ENCODE measurements at places on chromosomes 2 and 18.

DNA sequence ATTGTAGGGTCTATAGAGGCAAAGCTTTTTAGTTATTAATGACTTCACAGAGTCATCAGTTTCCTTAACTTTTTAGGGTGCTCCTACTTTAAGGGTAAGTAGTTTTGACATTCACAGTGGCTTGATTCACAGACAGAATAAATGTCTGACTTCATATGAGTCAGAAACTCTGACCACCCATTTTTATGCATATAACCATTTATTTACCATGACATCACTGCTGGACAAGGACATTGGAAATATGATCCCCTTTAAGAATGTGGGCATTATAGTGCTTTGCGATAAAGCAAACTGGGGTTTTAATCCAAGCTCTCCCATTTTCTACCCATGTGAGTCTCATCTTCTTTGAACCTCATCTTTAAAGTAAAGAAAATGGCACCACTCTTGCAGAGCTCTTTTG, 162.0 kb upstream of the MC4R start:
- no peak for DNase-seq

DNA sequence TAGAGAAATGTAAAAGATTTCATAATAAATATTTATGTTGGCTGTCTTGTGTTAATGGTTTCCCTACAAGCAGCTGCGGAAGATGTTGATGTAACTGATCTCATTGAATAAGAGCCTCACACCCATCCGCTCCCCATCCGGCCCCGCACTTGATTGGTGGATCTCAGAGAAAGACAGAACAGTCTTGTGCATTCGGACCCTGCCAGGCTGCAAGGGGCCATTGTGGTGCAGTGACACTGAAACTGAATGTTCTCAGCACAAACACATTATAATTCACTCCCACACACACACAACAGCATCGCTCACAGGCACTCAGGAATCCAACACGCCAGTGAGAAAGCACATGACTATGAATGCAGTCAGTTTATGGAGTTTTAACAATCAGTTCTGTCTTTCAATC, 47.8 kb downstream of the PRELID3A start:
- DNase-seq = no peak

GRCh38 chr2:173719471-173719870, 245.7 kb downstream of the SP3 start:
- DNase-seq = no peak

- DNase-seq = no peak
Observed at GRCh38 chr2:46337208-46337994, 40.2 kb downstream of the EPAS1 start.

- DNase-seq = no peak
Observed at GRCh38 chr18:42530276-42530675, 575.2 kb downstream of the PIK3C3 start.

DNA sequence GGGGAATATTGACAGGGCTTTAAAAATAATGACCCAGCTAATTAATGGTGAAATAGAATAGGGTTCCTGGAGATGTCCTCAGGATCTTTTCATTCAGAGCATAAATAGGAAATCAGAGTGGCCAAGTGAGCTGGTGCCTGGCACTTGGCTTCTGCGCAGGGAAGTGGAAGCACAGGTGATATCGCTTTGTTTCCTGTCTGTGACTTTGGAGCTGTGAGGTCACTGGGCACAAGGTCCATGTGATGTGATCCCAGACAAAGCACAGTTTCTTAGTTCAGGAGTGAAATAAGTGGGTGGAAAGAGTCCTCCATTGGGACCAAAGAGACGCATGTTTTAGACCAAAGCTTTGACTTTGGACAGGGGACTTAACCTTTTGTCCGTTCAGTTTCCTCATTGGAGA, 338.3 kb downstream of the CYRIA start:
- no peak for DNase-seq

Measured in activated CD8-positive, alpha-beta memory T cell treated with anti-CD3 and anti-CD28 coated beads for 1 hour (primary cell).